Frontal cortex (tissue), 4 donors: ENCODE measurements at places on chromosomes 4 and X.

DNA sequence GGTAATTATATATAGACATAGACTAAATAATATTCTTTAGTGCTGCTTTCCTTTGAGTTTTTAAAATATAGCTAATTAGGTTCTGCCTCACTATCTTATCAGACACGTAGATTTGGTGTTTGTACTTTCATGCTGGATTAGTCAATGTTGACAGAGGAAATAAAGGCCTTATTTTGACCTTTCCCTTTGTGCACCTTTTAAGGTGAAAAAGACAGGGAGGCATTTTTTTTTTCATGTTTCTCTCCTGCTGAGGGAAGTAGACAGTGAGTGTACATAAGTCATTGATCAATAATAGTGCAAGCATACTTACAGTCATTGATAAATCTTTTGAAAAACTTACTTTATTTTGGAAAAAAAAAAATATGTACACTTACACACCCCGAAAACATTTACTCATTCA, 467.8 kb downstream of the GRXCR1 start:
- DNase-seq: no peak

DNA sequence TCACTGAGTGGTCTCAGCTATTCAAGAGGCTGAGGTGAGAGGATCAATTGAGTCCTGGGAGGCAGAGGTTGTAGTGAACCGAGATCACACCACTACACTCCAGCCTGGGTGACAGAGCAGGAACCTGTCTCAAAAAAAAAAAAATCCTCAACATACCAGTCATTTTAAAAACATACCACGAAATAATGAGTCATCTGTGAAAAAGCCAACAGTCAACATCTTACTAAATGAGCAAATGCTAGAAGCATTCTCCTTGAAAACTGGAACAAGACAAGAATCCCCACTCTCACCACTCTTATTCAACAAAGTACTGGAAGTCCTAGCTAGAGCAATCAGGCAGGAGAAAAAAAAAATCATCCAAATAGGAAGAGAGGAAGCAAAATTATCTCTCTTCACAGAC, 104.0 kb upstream of the ARHGEF9 start:
- DNase-seq: no peak

GRCh38 chrX:139120760-139121159, 409.2 kb upstream of the FGF13 start:
- DNase-seq: no peak

DNA sequence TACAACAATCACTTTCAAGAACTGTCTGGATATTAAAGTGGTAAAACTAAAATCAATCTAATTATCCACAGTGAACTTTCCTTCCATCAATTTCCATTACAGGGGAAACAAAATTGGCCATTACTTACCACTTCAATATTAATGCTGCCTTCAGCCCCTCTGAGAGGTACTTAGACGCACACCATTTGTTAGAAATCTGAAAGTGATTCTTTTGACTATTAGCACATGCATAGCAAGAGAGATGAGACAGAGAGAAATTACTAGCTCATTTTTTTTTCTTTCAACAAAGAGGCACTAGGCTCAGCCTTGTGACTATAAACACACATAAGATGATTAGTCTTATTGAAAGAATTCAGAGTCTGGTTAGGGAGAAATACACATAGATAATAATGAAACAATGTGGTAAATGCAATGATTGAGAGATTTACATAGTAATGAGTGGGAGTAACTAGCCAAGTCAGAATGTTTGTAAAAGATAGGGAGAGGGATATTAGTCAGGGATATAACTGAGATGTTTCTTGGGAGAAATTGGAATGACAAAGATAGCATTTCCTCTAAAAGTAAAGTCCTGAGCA, 93.3 kb downstream of the YIPF7 start:
- no peak for DNase-seq

GRCh38 chr4:108168671-108169523, at the start of gene LEF1:
Gene LEF1, minus strand, starts transcription at chr4:108168932. Its CDS starts 1,165 bp downstream, at chr4:108167767.
- no peak for DNase-seq

- DNase-seq: no peak
Observed at GRCh38 chr4:154013576-154013975, 224.7 kb upstream of the SFRP2 start.

- no peak for DNase-seq
Observed at GRCh38 chrX:97860226-97860625, 976.5 kb downstream of the RPA4 start.

DNA sequence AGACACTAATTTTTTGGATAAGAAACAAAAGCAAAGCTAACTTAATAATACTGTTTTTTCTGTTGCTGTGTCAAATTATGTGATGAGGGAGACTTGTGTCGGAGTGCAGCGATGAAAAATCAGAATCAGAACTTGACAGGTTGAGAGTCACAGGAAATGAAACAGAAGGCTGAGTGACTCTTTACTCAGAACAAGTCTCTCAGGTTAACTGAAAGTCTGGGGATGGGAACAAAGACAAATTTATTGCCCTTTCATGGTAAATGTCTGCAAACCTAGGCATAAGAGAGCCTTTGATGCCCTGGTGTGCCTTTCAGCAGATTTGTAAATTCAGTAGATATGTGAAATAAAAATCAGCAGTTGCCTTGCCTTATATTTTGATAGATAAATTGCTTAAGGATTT, 96.0 kb downstream of the ADGRL3 start:
- no peak for DNase-seq

GRCh38 chr4:123106747-123107146, 184.3 kb upstream of the NUDT6 start:
- DNase-seq: no peak

DNA sequence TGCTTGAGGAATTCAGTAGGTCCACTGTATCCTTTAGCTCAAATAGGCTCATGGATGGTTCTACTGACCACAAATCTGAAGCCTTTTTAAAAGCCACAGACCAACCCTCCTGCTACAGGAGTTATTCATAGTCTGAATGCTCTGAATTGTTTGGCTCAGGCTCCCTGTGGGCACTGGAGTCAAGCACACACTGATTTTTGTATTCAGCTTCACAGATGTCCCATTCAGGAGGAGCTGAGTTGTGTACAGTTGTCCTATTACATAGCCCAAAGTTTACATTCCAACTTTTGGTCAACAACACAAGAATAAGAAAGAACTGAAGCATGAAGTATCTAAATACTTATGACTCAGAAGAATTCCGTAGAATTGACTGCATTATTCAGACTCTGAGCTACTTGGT, 243.9 kb downstream of the UNC5C start:
- no peak for DNase-seq

- DNase-seq: no peak
Observed at GRCh38 chr4:150547154-150547838, 34.7 kb upstream of the MAB21L2 start.
